Stimulated activated CD4-positive, alpha-beta T cell treated with anti-CD3 and anti-CD28 coated beads, Interleukin-4, amount 100 ng/mL, for 24 hours (primary cell): ENCODE measurements at places on chromosomes 16 and 17.

DNA sequence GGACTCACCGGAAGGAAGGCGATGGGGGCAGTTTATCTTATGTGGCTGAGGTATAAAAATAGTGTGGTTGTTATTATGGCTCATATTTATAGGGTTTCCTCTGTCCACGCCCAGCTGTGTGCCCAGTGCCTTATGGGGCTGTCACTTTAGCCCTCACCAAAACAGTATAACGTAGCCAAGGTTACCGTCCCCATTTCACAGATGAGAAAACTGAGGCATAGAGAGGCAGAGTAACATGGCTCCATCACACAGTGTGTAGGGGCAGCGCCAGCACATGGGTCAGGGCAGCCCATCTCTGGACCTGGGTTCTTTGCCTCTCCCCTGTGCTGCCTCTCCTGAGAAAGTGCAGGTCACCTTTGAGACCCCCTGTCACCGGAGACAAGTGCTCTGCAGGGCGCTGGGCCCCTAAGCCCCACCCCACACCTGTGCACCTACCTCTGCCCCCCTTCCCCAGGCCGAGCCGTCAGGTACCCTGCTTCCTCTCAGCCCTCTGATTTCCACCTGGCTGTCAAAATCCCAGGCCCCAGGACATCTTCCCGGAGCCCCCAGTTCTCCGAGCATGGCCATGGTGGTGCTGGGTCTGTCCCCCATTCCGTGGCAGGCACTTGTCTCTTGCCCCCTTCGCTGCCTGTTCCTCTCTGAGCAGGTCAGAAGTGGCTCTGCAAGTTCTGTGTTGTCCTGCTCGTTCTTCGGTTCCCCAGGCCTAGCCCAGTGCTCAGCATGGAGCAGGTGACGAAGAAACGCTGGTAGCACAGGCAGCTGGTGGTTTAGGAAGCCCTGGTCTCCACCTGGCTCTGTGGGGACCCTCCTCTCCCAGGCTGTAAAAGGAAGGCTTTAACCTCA, 7.2 kb downstream of the KIAA0513 start:
- DNase-seq: no peak

GRCh38 chr17:3511852-3512504, 36.2 kb downstream of the ASPA start:
- DNase-seq: no peak

- DNase-seq: no peak
Observed at GRCh38 chr16:66382171-66382965, 15.9 kb downstream of the CDH5 start.

GRCh38 chr17:1095853-1096173, 84.0 kb downstream of the ABR start:
- DNase-seq: no peak

DNA sequence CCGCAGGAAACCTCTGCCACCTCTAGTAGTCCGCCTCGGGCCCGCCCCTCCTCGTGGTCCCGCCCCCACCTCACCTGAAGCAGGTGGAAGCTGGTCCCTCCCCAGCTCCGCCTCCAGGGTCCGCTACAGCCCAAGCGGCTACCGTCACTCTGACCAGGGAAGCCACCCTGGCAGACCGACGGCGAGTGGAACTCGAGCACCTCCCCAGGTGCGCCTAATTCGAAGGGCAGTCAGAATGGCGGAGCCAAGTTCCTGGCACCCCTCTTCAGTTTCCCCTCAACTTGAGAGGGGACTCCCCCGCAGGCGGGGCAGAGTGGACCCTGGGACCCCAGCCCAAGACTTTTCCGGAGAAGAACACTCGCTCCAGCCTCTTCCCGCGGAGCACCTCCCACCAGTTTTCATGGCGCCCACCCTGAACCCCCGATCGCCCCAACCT, 507 bp downstream of the FHOD1 start:
- no peak for DNase-seq

- peak; percentile 69 for DNase-seq
Observed at GRCh38 chr16:50326835-50327465, 41.8 kb downstream of the BRD7 start.

GRCh38 chr17:74972973-74973328, 392 bp upstream of the HID1 start:
- DNase-seq: no peak

GRCh38 chr17:39719563-39720355, 10.6 kb downstream of the MIEN1 start:
- DNase-seq: no peak

GRCh38 chr17:60292697-60293096, 99.2 kb downstream of the USP32 start:
- DNase-seq: no peak

- DNase-seq: peak; percentile 74
Observed at GRCh38 chr17:41666237-41666641, 22.4 kb upstream of the EIF1 start.

GRCh38 chr17:19414396-19415280, 3.6 kb downstream of the RNF112 start:
- DNase-seq: no peak

GRCh38 chr16:74320707-74321106, 24.1 kb downstream of the PSMD7 start:
- no peak for DNase-seq

GRCh38 chr17:79755591-79755990, 22.4 kb upstream of the CBX2 start:
- no peak for DNase-seq

DNA sequence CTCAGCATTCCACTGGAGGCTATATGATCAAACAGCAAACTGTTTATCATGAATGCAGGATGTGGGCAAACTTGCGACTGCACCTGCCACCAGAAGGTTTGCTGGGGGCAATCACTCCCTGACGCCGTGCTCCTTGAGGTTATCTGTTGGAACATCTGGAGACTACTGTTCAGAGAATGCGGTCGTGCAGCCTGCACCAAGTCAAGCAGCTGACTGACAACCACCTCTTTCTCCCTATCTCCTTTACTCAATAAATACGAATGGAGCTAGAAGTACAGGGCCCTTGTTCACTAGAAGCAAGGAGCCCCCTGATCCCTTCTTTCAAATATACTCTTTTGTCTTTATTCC, 2101.2 kb downstream of the TP53TG3F start:
- no peak for DNase-seq

GRCh38 chr17:66582373-66583111, 252.4 kb upstream of the CACNG5 start:
- DNase-seq: no peak

DNA sequence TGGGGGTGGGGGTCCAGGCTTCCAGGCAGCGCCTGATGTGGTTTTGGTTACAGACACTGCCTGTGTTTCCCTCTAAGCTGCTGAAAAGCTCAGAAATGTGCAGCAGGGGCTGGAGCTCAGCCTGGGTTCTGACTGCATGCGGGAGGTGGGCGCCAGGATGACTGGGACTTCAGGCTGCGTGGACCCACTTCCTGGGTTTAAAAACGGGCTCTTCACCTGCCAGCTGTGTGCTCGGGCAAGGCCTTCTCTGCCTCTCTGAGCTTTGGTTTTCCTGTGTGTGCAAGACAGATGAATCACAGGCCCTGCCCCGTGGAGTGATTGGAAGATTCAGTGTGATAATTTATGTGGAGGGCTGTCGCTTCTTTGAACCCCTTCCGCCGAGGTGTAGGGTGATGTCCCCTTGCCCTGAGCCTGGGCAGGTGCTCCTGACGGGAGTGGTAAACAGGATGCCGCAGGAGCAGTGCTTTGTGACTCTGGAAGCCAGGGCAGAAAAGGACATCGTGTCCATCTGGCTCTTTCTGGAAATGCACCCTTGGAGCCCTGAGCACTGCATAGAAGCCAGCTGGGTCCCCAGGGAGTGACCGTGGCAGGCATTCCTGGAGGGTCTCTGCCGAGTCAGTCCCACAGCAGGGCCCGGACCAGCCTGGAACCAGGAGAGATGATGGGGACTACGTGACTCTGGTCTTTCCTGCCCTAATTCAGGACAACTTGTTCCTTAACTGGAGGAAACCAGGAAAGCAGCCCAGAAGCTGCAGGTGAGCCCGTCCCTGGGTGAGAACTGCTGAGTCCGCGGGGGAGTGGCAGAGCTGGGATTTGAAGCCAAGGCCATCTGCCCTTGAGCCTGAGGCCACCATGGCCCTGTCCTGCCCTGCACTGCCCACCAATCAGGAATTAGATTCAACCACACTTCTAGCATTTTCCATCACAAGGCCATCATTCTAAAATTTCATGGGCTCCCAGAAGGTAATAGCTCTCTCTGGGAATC, 28.5 kb upstream of the SLC7A5 start:
- DNase-seq: peak; percentile 58
